Lung (tissue), 17 donors: ENCODE measurements at places on chromosomes 11 and 22.

DNA sequence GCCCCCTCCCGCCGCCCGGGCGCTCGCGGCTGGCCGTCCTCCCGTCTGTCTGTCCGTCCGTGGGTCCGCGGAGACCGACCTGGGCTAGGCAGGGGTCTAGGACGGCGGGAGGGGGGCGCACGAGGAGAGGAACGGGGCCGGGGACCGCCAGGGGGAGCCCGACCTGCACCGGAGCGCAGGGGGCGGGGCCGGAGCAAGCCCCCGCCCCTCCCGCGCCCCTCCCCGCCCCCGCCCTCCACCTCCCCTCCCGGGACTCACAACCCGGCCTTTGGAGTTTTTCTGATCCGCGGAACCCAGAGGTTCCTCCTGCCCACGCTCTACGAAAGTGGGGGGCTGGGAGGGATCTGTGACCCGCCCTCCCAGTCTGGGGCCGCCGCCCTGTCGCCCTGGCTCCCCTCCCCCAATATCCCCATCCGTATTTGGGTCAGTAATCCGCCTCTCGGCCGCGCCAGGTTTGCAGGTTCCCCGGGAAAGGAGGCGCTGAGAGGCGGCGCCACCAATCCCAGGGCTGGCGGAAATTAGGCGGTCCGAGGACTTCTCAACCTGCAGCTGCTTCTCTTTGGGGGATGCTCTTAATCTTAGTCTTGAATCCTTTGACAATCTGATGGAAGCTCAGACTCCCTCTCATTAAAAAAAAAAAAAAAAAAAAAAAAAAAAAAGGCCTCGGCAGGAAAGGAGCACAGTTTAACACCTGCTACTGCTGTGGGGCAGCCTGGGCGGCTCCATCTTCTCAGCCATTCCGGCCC is 925 bp upstream of the KCNJ11 start:
- DNase-seq = peak; percentile 49

DNA sequence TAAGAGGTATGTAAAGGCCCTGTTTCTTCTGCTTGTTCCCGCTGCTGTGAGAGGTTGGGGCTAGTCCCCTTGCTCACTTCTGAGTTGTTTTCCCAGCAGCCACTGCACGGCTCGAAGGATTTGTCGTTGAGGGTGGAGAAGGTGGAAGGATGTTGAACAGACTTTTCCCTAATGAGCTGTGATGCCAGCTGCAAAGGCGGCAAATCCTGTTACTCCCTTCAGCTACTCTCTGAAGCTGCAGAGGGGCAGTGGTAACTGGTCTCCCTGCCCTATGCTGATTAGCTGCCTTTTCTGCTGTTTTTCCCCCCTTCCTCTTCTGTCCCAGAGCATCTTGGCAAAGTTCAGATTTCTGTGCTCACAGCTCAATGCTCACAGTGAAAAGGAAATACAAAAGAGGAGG is 90.4 kb upstream of the SLC25A18 start:
- peak; percentile 52 for DNase-seq

DNA sequence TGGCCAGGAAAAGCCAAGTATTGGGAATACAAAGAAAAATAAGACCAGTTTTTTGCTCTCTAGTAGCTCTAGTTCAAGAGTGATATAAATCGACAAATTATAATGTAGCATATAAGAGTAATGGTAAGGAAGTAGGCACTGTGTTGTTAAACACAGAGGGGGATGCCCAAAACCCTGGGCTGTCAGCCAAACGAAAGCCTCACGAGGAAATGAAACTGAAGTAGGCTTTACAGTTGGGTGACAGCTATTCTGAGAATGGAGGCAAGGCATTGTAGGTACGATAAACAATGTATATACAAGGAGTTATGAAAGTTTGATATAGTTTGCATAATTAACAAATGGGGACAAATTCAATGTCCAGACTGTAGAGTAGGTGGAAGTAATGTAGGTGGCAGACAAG is 176.4 kb downstream of the FAM181B start:
- no peak for DNase-seq

GRCh38 chr11:76335842-76336241 is 45.1 kb downstream of the THAP12 start:
- DNase-seq = no peak

- DNase-seq = no peak
These were observed 67.7 kb upstream of the CLNS1A start for GRCh38 chr11:77705195-77705875.
